ENCODE measurements at places on chromosomes 16 and 17. TPM values are rescaled to one million over a fixed set of nuclear protein-coding genes. Genes with fewer than 3 reads are reported as not detected.
A peak's percentile ranks its signal among the peaks of the same experiment; 100 is the strongest.

Gene FAM222B
- 17.3 TPM for total RNA-seq

Gene SLC13A5
- 0.62 TPM for total RNA-seq

Gene MPV17L
- total RNA-seq: 7.9 TPM

DNA sequence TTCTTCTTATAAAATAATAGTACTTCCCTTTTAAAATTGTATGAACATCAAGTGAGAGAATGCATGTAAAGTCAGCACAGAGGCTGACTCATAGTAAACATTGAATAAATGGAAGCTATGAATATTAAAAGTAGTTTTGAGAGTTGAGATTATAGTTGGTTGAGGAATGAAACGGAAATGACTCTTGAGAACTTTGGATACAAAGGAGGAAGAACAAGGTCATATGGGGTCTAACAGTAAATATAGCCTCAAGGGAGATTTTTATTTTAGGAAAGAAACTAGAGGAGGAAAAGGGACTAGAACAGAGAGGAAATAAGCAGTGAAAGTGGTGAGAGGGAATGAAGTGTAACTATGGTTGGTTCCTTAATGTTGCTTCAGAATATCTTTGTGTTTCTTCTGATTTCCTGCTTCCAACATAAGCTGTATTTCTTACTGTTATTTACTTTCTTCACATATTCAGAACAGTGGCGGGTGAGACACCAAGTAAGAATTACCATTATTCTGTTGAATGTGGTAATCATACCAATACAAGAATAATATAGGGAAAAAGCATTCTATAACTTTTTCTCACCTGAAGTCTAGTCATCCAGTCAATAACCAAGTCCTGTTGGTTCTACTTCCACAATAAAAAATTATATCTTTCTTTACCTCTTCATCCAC lies 165.1 kb downstream of the CHD9 start:
- no peak for DNase-seq

- DNase-seq: no peak
Observed at GRCh38 chr17:71342737-71343136, 778.1 kb upstream of the SOX9 start.

GRCh38 chr16:27217256-27217655 lies 13.9 kb downstream of the KDM8 start:
- no peak for DNase-seq

DNA sequence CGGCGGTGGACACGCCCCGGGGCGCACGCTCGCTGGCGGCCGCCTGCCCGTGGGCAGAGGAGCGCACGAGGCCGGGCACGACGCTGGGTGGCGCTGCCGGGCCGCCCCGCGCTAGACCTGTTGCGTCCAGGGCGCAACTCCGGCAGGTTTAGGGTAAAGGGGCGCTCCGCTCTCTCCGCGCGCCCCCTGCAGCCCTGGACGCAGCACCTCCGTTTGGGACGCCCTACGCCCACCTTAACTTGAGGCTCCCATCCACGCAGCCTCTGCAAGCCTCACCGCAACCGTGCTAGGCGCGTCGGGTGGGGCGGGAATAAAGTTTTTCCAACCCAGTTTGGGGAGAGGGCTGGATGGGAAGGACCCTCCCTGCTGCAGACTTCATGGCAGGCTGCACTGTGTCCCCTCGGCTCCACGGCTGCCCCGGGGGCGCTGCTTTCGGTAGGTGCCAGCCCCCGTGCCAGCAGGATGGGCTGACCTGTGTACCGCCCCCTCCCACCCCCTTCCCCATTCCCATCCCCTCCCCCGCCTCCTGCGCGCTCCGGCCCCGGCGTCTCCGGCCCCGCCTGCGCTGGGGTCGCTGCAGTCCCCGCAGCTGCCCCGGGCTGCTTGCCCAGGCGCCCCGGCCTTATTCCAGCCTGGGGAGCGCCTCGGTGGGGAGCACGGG lies at the start of gene SYT17:
TSS of gene SYT17 (plus strand) at position 531 of the 661 bp plus-strand sequence. CDS start 407 bp downstream, outside the sequence.
- peak; percentile 84 for DNase-seq

DNA sequence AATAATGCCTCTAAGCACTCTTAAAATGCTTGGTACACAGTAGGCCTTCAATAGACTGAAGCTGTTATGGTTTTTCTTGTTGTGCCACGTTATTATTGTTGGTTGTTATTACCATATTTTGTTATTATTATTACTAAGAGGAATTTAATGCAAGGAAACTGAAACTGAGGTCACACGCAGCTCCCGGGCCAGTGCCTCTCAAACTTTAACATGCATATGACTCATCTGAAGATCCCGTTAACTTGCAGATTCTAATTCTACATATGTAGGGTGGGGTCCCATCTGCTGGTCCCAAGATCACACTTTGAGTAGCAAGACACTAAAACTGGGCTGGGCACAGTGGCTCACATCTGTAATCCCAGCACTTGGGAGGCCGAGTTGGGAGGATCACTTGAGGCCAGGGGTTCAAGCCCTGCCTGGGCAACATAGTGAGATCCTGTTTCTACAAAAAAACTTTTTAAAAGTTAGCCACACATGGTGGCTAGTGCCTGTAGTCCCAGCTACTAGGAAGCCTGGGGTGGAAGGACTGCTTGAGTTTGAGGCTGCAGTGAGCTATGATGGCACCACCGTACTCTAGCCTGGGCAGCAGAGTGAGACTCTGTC lies 888 bp downstream of the ACSM5 start:
- no peak for DNase-seq
